ENCODE measurements at places on chromosomes 11 and 22.

DNA sequence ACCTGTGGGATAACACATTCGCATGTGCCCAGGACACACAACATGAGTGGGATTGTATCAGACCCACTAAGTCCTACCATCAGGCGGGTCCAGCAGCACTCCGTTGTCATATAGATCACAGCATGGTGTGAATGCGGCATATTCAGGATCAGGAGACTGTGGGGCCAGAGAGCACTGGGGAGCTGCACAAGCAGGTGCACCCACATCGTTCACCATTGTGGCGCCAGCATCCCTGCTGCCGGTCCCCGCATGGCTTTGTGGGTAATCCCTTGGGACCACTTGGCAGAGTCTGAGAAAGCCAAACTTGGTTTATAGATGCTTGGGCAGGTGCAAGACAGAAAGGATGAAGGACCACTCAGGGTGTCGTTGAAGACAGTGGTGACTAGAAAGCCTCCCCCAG, 201.6 kb upstream of the B3GAT1 start:
- no peaks in the 10 kb centered on the region for H3K27me3 ChIP-seq
- no peaks in the 10 kb centered on the region for H3K36me3 ChIP-seq
- DNase-seq: no peak
- H3K4me3 ChIP-seq: no peak overlapping the region
- H3K27ac ChIP-seq: no peak overlapping the region

DNA sequence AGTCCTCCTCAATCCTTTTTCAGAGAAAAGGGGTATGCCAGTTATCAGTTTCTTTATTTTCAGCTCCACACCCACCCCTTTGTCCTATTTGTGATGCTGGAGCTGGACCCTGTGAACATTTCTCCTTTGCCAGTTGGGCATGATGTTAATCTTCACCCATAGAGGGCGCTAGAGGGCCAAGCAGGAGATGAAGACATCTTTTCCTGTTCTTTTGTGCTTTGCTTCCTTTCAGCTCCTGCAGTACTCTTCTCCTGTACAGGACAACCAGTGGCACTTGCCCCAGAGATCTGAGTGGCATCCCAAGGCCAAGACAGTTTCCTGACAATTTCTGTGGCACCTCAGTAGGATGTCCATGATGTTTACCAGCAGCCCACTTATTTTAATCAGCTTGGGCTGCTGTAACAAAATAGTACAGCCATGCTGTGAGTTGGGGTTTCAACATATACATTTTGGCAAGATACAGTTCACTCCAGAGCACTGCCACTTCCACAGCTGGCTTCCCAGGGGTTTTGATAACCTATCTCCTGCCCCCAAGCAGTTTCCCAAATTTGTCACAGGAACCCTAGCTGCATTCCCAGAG, 4.6 kb downstream of the SAA2 start:
- H3K4me1 ChIP-seq: peaks cover 15% of the 10 kb centered on the region
- H3K4me3 ChIP-seq: no peak overlapping the region
- no peak overlapping the region for H3K27ac ChIP-seq
- DNase-seq: peak; percentile 60
- peaks cover 4% of the 10 kb centered on the region for H3K27me3 ChIP-seq

- H3K4me1 ChIP-seq: no peaks in the 10 kb centered on the region
- no peak overlapping the region for H3K4me3 ChIP-seq
- DNase-seq: no peak
- no peaks in the 10 kb centered on the region for H3K27me3 ChIP-seq
- H3K36me3 ChIP-seq: peaks cover 14% of the 10 kb centered on the region
- H3K27ac ChIP-seq: no peak overlapping the region
Measured at GRCh38 chr11:111745719-111746504, 20.3 kb downstream of the PPP2R1B start.

DNA sequence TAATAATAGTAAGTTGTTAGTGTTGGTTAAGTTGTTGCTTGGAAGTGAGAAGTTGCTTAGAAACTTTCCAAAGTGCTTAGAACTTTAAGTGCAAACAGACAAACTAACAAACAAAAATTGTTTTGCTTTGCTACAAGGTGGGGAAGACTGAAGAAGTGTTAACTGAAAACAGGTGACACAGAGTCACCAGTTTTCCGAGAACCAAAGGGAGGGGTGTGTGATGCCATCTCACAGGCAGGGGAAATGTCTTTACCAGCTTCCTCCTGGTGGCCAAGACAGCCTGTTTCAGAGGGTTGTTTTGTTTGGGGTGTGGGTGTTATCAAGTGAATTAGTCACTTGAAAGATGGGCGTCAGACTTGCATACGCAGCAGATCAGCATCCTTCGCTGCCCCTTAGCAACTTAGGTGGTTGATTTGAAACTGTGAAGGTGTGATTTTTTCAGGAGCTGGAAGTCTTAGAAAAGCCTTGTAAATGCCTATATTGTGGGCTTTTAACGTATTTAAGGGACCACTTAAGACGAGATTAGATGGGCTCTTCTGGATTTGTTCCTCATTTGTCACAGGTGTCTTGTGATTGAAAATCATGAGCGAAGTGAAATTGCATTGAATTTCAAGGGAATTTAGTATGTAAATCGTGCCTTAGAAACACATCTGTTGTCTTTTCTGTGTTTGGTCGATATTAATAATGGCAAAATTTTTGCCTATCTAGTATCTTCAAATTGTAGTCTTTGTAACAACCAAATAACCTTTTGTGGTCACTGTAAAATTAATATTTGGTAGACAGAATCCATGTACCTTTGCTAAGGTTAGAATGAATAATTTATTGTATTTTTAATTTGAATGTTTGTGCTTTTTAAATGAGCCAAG, 2.7 kb downstream of the NEAT1 start:
- peak overlapping the region; percentile 95 for H3K27ac ChIP-seq
- peak; percentile 92 for DNase-seq
- peak overlapping the region; percentile 95 for H3K4me3 ChIP-seq
- H3K4me1 ChIP-seq: peaks cover 69% of the 10 kb centered on the region

- H3K4me3 ChIP-seq: no peak overlapping the region
- peaks cover 18% of the 10 kb centered on the region for H3K27me3 ChIP-seq
Measured at GRCh38 chr22:29142116-29142515, 63.6 kb upstream of the EMID1 start.

GRCh38 chr22:42901790-42902508, 44.9 kb upstream of the ARFGAP3 start:
- H3K36me3 ChIP-seq: peaks cover 12% of the 10 kb centered on the region
- no peak for DNase-seq
- H3K4me1 ChIP-seq: no peaks in the 10 kb centered on the region
- H3K27me3 ChIP-seq: no peaks in the 10 kb centered on the region
- no peak overlapping the region for H3K4me3 ChIP-seq

- H3K36me3 ChIP-seq: peaks cover 5% of the 10 kb centered on the region
- DNase-seq: no peak
- peaks cover 13% of the 10 kb centered on the region for H3K27me3 ChIP-seq
- no peak overlapping the region for H3K4me3 ChIP-seq
- H3K27ac ChIP-seq: peak overlapping the region; percentile 35
Measured at GRCh38 chr22:19873960-19874306, 19.3 kb upstream of the GNB1L start.

DNA sequence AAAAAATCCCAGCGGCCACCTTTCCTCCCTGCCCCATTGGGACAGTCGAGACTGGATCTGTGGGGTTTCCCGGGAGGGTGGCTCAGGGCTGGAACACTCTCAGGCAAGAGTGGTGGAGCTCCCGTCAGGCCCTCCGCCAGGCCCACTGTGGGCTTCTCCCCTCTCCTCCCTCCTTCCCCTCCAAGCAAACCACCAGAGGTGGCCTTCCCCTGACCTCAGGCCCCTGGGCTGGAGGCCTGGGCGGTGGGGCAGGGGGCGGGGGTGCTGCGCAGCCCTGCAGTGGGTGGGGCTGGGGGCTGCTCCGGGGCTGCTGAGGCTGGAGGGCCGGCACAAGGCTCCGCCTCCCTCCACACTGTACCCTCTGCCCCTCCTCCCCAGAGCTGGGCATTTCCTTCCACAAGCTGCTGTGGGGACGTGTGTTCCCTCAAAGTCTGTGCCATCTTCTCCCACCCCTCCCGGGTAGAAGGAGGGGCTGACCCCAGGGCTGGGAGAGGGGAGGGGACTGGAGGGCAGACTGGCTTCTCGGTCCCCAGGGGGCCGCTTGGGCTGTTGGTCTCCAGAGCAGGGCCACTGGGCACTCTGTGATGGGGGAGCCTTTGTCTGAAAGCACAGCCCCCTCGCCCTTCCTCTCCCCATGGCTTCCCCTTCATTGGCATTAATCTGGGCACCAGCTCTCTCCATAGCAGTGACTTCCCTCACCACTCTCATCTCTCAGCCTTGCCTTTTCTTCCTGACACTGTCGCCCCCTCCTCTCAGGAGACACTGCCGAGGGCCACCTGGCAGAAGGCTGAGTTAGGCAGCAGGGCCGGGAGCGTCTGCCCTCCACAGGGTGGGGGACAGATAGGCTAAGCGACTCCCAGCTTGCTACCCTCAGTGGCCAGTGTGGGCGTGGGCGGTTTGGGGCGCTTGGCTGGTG, 7.1 kb downstream of the RCOR2 start:
- H3K4me1 ChIP-seq: peaks cover 2% of the 10 kb centered on the region
- H3K4me3 ChIP-seq: no peak overlapping the region
- DNase-seq: no peak
- peaks cover 18% of the 10 kb centered on the region for H3K36me3 ChIP-seq
- no peaks in the 10 kb centered on the region for H3K27me3 ChIP-seq
- no peak overlapping the region for H3K27ac ChIP-seq

DNA sequence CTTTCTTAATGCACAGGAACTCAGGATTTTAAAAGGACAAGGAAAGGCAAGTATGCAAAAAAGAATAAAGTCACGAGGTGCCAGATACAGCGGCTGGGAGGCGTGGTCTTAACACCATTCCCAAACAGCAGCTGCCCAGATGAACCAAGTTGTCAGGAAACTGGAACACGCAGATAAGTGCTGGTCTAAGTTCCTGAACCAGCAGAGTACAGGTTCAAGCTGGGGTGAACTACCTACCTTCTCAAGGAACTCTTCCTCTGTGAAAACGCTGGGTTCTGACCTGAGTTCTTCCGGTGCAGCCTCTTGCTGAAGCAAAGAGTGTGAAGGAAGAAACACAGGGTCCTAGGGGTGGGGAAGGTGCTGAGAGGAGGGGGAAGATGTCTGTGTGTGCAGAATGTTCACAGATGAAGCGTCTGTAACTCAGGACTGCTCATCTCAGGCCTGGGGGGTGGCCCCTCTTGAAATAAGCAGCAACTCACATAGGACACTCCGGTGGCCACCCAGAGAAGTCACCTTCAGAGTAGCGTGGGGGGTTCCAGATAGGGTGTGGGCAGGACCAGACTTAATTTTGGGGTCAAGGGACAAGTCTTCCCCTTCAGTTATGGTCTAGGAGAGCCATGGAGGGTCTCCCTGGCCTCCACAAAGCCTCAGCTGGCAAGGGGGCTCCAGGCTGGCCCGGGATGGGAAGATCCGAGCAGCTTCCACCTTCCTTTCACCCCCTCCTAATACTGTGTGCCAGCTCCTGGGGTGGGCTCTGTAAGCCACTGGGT, 3.2 kb downstream of the TPST2 start:
- H3K27me3 ChIP-seq: no peaks in the 10 kb centered on the region
- peak overlapping the region; percentile 0 for H3K4me3 ChIP-seq
- peaks cover 10% of the 10 kb centered on the region for H3K36me3 ChIP-seq
- DNase-seq: peak; percentile 31

GRCh38 chr11:57356268-57356667, 18.1 kb downstream of the P2RX3 start:
- no peaks in the 10 kb centered on the region for H3K36me3 ChIP-seq
- no peak overlapping the region for H3K27ac ChIP-seq
- DNase-seq: no peak
- no peak overlapping the region for H3K4me3 ChIP-seq
- peaks cover 10% of the 10 kb centered on the region for H3K27me3 ChIP-seq

- H3K27me3 ChIP-seq: no peaks in the 10 kb centered on the region
- no peak overlapping the region for H3K27ac ChIP-seq
- DNase-seq: no peak
- H3K4me3 ChIP-seq: no peak overlapping the region
- H3K36me3 ChIP-seq: no peaks in the 10 kb centered on the region
Measured at GRCh38 chr11:40882301-40882700, 577.2 kb downstream of the LRRC4C start.

GRCh38 chr22:37127350-37127878, 17.9 kb upstream of the TMPRSS6 start:
- H3K27ac ChIP-seq: no peak overlapping the region
- no peak overlapping the region for H3K4me3 ChIP-seq
- H3K4me1 ChIP-seq: peaks cover 17% of the 10 kb centered on the region
- no peaks in the 10 kb centered on the region for H3K27me3 ChIP-seq
- H3K36me3 ChIP-seq: peaks cover 51% of the 10 kb centered on the region
- no peak for DNase-seq

DNA sequence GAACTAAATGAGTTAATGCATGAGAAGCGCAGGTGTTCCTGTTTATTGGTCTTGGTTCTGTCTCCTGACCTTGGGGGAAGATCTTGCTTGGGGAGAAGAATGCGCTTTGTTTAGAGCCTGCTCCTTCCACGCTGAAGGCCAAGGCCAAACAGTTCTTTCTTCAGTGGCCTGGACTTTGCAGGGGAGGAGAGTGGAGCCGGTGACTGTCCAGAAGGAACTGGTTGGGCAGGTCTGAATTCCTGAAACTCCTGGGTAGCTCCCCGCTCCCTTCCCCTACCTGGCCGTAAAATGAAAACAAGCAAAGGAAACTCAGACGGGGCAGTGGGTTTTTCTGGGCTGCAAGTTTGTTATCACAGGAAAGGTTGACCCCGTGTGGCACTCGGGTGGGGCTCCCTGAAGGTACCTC, 3.6 kb downstream of the ARHGAP8 start:
- H3K27me3 ChIP-seq: peaks cover 68% of the 10 kb centered on the region
- no peak overlapping the region for H3K4me3 ChIP-seq
- no peaks in the 10 kb centered on the region for H3K36me3 ChIP-seq
- no peaks in the 10 kb centered on the region for H3K4me1 ChIP-seq
- DNase-seq: no peak

DNA sequence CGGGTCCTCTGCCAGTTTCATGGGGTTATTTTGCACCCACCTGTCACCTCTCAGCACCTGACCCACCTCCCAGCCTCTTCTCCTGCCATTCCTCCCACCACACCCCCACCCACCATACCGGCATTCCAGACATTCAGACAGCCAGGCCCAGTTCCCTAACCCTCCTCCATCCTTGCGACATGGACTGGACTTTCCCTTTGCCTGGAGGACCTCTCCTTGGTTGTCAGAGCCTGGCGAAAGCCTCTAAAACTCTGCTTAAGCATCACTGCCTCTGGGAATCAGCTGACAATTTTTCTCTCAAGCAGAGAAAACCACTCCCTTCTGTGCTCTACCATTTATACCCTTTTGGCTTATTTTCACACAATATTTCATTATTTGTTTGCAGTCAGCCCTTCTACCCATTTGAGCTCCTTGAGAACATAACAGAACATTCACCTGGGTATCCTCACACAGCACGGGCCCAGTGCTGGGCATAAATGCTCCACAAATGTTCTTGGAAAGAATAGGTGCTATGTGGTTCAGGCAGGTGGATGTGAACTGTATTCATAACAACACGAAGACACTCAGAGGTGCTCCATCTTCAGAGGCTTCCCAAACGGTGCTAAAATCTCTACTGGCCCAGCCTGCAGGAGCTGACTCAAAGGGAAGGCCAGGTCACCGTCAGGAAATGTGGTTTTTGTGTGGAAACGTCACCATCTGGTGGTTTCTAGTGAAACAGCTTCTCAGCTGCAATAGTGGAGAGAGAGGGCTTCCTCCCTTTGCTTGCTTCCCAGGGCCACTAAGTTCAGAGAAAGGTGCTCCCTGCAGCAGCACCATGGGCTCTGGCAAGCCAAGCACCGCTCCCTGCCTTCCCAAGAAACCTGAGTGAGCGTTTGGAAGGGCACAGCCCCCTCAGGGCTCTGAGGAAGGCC, 10.4 kb downstream of the SPATA19 start:
- no peak overlapping the region for H3K27ac ChIP-seq
- H3K4me1 ChIP-seq: no peaks in the 10 kb centered on the region
- H3K27me3 ChIP-seq: no peaks in the 10 kb centered on the region
- H3K4me3 ChIP-seq: no peak overlapping the region
- H3K36me3 ChIP-seq: no peaks in the 10 kb centered on the region

Measured in T-cell (primary cell).